Stimulated activated CD4-positive, alpha-beta T cell treated with anti-CD3 and anti-CD28 coated beads, Interleukin-12 subunit alpha, Interleukin-12 subunit beta, amount 100 ng/mL, for 48 hours (primary cell): ENCODE measurements at places on chromosomes 7 and 10.

DNA sequence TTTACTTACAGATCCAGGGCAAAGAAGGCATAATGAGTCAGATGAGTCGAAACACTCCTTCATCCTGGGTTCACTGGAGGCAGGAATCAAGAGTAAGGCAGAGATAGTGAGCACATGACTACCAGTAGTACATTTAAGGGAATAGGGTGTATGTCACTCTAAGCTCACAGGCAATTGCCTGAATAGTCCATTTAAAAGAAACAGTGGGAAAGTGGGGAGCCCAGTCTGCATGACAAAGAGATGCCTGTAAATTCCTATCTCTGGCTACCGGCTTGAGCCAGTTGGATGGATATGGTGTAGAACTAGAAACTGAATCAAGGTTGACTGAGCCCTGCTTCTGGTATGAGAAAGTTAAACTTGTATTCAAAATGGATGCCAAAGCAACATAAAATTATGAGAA lies 861.5 kb upstream of the ZWINT start:
- DNase-seq, result no peak

GRCh38 chr7:14018751-14019150 lies 29.3 kb upstream of the ETV1 start:
- no peak for DNase-seq

GRCh38 chr7:142583446-142583845 lies 165.8 kb upstream of the PRSS1 start:
- DNase-seq, result peak; percentile 22

GRCh38 chr10:35394411-35394851 lies 58.1 kb downstream of the CCNY start:
- no peak for DNase-seq

DNA sequence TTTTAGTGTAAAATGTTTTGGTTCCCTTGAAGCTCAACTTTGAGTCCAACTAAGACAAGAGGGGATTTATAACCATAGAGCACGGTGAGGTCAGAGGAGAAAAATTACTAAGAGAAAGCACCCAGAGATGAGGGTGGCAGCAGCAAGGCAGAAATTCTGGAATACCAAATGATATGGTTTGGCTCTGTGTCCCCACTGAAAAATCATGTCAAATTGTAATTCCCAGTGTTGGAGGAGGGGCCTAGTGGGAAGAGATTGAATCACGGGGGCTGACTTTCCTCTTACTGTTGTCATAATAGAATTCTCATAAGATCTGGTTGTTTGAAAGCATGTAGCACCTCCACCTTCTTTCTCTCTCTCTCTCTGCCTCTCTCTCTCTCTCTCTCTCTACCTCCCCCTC lies 19.4 kb upstream of the AKR1C1 start:
- DNase-seq, result no peak

DNA sequence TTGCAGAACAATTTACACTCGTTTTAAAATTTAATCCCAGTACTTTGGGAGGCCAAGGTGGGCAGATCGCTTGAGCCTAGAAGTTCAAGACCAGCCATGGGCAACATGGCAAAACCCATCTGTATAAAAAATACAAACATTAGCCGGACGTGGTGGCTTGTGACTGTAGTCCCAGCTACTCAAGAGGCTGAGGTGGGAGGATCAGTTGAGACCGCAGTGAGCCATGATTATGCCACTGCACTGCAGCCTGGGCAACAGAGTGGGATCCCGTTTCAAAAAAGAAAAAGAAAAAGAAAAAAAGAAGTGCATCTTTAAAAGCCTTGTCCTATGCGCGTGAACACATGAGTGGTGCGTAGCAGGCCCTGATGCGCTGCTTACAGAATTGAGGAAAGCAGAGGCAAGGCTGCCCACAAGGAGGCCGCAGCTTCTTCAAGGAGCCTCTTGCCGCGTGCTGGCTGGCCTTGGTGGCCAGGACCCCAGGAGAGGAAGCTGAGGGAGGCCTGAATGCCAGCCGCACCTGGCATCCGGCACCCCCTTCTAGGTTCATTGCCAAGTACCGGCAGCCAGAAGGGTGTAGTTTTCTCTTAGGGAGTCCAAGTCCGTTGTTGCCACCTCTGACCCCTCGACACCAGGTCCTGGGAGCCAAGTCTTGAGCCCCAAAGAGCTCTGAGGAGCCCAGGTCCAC lies 124.5 kb downstream of the UBE2H start:
- DNase-seq, result no peak

DNA sequence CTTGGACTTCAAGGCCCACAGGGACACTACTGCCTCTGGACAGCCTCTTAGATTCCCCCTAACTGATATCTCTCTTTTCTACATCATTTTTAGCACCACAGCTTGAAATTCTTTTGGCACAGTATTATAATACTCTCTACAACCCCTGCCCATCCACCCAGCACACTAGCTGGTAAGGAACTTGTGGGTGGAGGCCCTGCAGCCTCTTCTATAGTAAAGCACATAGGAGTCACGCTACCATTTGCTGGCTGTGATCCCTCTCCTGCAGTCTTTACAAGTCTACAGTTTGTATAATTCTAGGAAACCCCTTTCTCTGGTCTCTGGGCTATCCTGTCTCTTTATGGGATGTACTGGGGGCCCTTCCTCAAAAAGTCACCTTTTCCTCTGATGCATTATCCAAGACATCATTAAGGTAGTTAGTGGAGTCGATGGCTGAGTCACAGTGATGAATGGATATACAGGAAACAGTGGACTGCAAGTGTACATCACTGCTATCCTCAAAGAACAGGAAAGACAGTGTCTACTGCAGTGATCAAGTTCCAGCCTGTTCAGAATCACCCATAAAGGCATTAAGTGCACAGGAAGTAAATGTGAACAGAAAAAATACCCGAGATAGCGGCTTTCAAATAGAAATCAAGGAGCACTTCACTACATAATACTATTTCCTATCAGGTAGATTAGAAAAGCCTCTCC lies 54.4 kb downstream of the STK17A start:
- DNase-seq, result no peak

- DNase-seq, result no peak
These were observed 57.6 kb downstream of the MMRN2 start for GRCh38 chr10:86899670-86900276.

DNA sequence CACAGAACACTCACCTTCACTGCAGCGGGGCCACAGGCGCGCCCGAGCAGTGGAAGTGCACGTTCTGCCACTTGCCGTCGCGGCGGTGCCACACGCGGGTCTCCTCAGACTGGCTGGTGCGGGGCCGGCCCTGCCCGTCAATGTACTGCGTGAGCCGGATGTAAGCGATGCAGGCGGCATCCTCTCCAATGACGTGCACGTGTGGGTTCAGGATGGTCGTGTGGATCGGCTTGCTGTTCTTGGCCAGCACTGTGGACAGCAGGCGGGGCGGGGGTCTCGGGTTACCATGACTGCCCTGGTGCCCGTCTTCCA lies 19.2 kb downstream of the YKT6 start:
- DNase-seq, result no peak

- DNase-seq, result no peak
These were observed 17.5 kb upstream of the CPVL start for GRCh38 chr7:29163854-29164253.
